Stimulated activated CD4-positive, alpha-beta T cell treated with anti-CD3 and anti-CD28 coated beads, Interleukin-4, amount 100 ng/mL, for 4 hours (primary cell): ENCODE measurements at places on chromosomes 3 and 15.

GRCh38 chr3:56855856-56856512 is 54.2 kb upstream of the ARHGEF3 start:
- DNase-seq, result no peak

DNA sequence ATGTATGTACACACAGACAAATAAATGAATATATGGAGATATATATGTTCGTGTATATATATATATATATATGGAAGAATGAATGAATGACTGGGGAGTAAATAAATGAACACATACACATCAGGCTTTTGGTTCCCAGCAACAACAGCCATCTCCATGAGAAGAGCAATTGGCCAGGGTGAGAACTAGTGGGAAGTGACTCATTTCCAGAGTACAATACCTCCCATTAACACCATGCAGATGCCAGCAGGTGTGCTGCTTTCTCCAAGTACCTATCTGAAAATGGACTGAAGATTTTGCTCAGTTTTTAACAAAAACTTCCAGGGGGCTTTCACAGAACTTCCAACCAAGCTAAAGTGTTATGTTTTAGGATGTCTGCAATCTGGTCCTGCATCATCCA is 179.8 kb upstream of the SLC2A2 start:
- DNase-seq, result no peak

DNA sequence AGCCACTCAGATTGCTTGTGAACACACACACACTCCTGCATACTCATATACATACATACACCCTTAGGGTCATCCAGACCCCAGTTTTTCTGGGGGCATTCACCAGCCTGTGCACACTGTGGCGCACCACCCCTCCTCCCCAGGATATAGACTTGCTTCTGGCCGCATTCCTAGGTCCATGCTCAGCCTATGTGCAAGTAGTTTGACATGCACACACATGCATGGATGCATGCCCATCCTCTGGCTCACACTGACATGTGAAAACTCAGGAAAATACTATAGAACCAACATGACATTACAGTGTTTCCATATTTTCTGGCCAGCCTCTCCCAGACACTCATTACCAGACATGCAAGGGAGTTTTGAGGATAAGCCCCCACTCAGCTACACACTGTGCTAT is 79.3 kb upstream of the POLG start:
- no peak for DNase-seq

DNA sequence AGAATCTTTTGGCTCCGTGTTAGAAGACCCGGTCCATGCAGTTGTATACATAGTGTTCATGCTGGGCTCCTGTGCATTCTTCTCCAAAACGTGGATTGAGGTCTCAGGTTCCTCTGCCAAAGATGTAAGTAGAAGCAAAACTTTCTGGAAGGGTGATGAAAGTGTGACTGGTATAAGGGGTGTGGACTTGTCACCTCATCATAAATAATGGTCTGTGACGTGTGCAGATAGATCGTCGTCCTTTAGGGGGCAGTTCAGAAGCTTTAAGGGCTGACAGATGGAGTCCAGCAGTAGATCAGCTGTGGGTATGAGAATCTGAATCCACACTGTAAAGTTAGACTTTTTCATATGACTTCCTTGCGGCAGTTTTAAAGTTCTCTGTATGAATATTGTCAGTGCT is 15.3 kb downstream of the SEC61A1 start:
- no peak for DNase-seq

GRCh38 chr3:132995971-132996370 is 42.2 kb upstream of the TMEM108 start:
- DNase-seq, result no peak

DNA sequence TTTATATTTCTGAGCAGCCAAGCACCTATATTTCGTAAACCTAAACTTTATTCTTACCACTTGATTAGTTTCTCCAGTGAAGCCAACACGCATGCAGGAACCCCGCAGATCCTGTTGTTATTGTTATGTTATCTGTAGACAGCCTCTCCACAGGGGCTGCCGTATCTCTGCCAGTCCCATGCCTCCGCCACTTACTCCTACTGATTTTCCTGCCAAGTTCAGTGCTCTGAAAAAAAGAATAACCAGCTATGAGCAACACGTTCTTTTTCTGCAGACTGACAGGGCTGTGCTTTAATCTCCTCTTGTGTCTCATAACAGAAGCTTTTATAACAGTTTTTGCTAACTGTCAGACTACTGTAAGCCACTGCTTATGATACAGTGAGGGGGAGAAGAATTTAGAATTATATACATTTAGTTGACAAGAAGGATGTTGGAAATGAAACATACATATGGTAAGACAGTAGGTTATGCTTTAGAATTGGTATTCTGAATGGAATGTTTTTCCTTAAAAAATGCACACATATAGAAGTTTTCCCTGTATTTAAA is 347.4 kb downstream of the SI start:
- DNase-seq, result no peak
